ENCODE measurements at places on chromosomes 2 and 18.

DNA sequence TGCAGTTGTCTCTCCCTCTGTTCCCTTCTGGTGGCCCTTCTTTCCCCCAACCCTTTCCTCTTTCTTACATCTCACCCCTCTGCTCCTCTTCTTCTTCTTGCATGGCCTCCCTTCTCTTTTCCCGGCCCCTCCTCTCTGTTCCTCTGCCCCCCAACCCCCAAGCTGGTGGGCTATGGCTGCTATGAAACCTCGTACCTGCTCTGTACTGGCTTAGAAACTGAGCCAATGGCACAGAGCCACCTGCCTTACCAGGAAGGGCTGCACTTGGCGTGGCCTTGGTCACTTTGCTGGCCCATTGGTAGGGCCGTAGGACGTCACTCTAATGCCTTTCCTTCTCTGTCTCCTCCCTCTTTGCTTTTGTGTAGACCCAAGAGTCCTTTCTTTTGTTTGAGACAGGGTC lies 78.9 kb downstream of the LRRFIP1 start:
- no peak for DNase-seq

GRCh38 chr2:196598846-196599245 lies 40.7 kb upstream of the CCDC150 start:
- DNase-seq, result no peak

DNA sequence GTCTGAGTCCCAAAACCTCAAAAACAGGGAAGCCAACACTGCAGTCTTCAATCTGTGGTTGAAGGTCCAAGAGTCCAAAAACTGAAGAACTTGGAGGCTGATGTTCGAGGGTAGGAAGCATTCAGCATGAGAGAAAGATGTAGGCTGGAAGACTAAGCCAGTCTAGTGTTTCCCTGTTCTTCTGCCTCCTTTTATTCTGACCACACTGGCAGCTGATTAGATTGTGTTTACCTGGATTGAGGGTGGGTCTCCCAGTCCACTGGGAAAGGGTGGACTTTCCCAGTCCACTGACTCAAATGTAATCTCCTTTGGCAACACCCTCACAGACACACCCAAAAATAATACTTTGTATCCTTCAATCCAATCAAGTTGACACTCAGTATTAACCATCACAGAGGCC lies 27.5 kb upstream of the IL1B start:
- DNase-seq, result no peak

DNA sequence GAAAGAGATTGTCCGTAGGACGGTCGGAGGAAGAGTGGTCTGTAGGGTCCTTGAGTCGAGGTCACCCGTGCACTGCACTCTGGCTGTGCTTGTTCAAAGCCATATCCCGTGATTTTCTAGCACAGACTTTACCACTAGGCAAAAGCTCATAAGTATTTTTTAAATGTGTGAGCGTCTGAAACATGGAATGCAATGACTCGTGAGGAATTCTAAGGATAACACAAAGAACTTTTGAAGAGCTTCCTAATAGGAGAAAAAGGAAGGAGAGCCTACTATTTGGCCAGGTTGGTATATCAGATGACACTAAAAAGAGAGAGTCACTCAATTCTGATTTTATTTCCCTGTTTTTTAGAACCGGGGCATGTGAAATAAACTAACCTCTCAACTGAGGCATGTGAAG lies 68.3 kb downstream of the CD28 start:
- peak; percentile 60 for DNase-seq

- no peak for DNase-seq
Measured at GRCh38 chr2:140186313-140186712, 1406.1 kb upstream of the NXPH2 start.

DNA sequence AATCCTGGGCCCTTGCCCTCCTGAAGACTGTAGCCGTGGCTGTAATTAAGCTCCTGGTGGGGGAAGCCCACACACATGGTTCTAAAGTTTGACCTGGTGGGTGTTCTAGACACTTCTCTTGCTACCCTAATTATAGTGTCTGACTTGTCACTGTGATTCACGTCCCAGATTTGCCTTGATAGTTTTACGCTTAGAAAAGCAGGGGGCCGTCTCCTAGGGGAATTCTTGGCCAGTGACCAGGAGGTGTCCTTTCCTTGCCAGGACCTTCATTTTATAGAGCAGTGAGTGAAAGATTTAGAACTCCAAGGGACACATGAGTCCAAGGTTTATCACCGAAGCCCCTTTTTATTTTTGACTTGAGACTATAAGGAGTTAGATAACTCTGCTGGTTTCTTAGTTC lies 9.0 kb downstream of the TMEM214 start:
- DNase-seq, result peak; percentile 54

GRCh38 chr2:121902616-121903015 lies 147.2 kb downstream of the TSN start:
- DNase-seq, result no peak

- DNase-seq, result no peak
Measured at GRCh38 chr2:150605664-150606063, 118.2 kb upstream of the RND3 start.

DNA sequence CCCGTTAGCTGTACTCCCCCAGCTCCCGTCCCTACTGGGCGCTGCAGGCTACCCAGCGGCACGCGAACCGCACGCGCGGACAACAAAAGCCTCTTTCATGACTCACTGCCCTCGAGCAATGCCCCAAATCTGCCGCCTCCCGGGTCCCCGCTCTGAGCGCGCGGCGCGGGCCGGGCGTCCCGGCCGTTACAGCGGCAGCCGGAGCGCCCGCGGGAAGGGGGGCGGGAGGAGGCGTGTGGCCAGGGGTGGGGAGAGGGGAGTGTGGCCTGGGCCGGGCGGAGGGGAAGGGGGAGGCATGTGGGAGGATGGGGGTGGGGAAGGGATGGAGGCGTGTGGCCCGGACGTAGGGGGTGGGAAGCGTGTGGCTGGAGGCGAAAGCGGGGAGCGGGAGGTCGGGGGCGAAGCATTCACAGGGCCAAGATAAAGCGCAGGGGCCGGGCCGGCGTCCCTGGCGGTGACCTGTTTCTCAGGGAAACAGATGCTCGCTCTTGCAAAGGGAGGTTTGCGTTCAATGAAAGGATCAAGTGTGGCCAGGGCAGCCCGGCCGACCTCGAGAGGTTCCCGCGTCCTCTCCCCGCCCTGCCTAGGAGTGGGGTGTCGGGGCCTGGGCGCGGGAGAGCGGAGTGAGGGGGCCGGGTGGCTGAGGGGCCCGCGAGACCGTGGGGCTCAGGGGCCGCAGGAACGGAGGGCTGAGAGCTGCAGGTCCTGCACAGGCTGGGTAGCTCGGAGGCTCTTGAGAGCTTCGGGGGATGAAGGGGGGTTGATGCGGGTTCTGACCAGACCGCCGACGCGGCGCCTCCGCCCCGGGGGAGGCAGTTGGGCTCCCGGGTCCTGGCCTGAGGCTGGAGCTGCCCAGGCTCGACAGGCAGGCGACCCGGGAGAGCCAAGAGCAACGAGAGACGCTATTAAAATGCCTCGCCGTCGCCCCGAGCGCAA lies 3.5 kb upstream of the NEUROD1 start:
- peak; percentile 12 for DNase-seq

DNA sequence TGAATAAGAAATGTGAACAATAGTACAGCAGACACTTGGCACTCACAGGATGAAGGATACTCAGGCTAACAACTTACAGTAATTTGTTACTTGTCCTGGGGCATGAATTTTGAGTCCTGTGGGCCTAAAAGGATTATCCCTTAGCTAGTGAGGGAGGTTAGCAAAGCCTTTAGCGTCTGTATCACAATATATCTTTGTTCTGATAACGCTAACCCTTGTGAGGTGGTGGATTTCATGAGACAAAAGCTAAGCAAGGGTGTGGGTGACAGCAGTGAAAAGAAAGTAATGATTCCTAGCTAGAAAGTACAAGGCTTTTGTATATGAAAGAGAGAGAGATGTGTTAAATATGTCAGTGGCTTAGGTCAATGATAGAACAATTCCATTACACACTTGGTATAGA lies 46.8 kb upstream of the TTC21B start:
- no peak for DNase-seq

DNA sequence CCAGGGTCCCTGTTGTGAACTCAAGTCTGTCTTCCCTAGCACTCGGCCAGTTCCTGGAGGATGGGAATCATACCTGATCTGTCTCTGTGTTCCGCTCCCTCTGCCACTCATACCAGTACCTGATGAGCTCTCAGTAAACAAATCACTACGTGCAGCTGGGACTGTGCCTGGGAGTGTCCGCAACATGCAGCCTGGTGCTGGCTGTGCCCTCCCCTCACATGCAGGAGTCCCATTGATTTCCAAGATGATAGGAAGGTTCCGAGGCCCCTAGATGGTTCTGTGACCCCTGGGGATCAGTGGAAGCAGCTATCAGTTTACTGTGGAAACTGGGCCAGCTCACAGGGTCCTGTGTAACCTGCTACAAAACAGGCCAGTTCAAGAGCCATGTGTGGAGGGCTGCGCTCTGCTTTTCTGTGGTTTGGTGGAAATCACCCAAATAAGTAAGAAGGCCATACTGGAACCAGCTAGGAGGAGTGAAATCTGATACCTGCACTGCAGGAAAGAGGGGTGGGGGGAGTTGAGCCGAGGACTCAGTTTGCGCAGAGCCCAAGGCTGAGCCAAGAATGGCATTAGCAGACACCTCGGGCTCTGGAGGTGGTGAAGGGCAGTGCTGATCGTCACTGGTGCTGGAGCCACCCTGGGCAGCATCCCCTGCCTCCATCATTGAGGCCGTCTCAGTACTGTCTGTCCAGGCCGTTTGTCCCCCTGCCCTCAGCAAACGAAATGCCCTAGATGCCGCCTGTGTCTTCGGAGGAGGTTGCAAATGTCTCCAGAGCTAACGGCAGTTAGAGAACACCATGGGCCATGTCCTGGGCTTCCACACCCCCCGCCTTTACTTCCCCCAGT lies 93.3 kb downstream of the KLHL29 start:
- DNase-seq, result no peak

All from fibroblast of skin of right quadriceps (primary cell).